ENCODE measurements at places on chromosomes 7 and 10.

- no peak for DNase-seq
These were observed 437.5 kb upstream of the MBL2 start for GRCh38 chr10:53209944-53210611.

DNA sequence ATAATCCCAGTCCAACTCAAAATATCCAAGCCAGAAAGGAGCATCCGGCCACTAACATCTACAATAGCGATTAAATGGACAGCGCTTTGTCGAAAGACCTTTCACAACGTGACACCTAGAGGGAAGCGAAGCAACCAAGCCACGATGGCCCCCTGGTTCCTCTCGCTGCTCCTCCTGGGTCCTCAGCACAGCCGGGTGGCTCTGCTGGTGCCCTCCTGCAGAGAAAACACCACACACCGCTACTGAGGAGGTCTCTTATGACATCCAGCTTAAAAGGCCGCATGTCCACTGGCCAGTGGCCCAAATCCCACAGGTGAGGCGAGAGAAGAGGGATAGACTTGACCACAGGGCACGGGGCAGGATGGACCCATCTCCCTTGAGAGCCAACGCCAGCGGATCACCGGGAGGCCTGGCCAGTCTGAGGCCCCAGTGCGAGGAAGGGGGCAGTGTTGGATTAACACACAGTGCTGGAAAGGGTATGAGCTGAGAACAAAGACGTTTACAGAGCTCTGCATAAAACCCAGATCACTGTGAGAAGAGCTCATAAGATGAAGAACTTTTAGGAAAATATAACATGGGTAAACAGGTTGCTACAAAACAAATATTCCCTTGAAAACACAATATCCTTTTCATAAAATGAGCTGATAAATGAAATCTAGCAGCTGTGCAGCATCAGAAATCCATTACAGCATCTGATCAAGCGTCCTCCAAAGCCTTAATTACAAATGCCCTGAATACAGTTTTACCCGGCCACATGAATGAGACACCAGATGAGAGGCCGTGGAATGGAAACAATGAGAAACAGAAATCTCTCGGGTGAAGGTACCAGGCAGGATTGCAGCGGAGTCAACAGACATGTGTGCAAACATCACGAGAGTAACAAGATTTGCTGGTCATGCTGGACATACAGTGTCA is 236.7 kb downstream of the DIP2C start:
- DNase-seq = no peak

DNA sequence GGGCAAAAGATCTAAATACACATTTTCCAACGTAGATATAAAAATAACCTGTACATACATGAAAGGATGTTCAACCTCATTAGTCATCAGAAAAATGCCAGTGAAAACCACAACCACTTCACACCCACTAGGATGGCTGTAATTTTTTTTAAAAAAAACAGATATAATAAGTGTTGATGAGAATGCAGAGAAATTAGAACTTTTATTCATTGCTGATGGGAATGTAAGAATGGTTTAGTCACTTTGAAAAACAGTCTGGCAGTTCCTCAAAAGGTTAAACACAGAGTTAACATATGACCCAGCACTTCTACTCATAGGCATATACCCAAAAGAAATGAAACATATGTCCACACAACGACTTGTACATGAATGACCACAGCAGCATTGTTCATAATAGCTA is 32.3 kb upstream of the PRKCQ start:
- no peak for DNase-seq

DNA sequence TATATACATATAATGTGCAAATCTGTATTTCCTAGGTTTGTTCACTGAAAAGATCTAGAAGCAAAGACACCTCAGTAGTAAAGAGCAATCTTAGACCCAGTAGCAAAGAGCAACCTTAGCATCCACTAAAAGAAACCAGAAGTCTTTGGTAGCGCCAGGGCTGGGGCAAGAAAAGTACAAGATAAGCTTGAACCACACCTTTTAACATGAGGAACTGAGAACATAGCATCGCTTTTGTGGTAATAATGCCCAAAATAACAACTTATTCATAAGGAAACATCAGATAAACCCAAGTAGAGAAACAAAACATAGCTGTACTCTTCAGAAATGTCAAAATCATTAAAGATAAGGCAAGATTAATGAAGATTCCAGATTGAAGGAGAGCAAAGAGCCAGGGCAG is 173.4 kb downstream of the IMMP2L start:
- no peak for DNase-seq

GRCh38 chr10:86363184-86363832 is 3.3 kb downstream of the GRID1 start:
- no peak for DNase-seq

DNA sequence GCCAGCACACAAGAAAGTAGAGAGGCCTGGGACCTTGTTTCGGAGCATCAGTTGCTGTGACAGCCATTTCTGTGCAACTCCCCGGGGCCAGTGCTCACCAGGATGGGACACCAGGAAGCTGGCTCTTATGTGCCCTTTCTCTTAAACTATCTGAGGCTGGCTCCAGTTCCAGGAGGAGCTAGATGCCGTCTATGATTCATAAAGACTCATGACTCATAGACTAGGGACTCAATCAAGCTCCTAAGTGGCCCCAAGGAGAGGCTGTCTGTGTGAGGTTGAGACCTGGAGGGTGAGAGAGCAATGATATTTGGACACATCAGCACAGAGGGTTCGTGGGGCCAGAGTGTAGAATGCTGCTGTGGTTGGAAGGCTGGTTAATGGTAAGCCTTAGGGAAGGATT is 580.1 kb downstream of the CCSER2 start:
- no peak for DNase-seq

- no peak for DNase-seq
These were observed 73.3 kb upstream of the COL13A1 start for GRCh38 chr10:69728335-69728870.

DNA sequence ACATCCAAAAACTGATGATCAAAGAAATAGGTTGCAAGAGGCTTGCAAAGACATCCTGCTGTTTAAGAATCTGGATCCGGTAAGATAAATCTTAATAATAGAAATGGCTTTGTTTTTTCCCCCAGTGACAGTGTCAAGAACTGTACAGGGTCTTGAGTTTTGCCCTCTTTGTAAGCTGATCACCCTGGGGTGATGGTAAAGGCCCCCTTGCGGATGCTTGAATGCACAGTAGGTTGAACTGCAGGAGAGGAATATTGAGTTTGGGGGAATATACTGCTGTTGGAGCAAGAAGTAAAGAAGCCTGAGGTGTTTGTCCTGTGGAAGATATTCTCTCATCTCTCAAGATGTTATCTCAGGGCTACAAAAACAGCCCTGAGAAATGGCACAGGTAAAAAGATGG is 40.6 kb upstream of the HBP1 start:
- no peak for DNase-seq

DNA sequence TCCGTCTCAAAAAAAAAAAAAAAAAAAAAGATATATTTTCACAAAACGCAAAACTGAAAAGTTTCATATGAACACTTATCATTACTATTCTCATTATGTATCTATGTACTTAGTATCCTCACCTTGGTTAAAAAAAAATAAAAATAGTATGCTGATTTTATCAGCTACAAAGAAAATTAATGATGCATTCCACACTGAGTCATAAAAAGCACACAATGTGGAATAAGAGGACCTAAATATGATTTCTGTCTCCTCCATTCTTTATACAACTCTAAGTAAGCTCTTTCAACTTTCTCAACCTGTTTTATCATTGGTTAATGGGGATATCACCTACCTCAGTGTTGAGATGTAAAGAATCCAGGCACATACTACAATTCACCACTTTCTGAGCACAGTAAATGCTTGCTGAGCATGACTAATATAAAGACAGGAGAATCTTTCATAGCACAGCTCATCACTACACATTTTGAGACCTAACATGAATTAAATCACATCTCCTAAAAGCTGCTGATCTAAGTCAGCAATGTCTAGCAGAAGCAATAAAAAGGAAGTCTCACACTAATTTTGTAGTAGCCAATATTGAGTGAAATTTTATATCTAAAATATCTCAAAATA is 2.7 kb downstream of the SNX13 start:
- DNase-seq = no peak

DNA sequence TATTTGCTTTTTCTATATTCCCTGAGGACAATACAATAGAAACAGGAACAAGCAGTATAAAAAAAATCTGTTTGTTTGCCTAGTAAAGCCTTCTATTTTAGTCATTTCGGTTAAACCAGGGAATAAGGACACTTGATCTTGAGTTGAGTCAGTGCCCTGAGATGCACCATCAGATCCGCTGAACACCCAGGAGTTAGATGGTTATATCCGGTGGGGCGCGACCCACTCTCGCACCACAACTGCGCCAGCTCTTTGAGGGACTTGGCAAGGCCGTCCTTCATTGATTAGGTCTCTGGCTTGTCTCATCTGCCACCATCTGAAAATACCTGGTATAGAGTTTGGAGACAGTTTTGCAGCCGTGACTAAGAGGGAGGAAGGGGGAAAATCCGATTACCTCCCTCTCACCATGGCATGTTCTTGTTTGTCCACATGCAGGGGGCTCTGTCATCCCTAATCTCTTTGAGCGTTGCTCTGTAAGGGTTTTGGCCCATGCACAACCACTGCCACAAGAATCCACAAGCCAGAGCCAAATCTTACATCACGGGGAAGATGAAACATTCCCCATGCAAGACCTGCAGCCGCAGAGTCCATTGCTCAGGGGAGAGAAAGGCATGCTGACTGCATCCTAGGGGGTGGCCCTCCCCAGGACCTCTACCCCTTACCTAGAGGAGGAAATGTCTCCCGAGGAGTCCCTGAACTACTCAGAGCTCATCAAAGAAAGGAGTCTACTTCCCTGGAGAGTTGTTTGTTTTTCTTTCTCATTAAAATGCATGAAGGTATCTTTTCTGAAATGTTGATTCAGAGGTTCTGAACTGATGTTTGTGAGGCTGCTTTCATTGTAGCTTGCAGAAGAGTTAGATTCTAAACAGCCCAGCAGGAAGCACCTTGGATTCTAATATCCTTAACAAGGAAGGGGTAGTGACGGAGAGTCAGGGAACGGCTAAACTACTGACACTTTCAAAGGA is 101.6 kb upstream of the FAM171A1 start:
- no peak for DNase-seq

- peak; percentile 81 for DNase-seq
These were observed 46.6 kb downstream of the PWWP2B start for GRCh38 chr10:132443605-132443982.

- DNase-seq = no peak
These were observed 15.9 kb downstream of the RP9 start for GRCh38 chr7:33093266-33093665.

GRCh38 chr10:97434055-97434454 is 8.1 kb downstream of the PGAM1 start:
- DNase-seq = no peak

DNA sequence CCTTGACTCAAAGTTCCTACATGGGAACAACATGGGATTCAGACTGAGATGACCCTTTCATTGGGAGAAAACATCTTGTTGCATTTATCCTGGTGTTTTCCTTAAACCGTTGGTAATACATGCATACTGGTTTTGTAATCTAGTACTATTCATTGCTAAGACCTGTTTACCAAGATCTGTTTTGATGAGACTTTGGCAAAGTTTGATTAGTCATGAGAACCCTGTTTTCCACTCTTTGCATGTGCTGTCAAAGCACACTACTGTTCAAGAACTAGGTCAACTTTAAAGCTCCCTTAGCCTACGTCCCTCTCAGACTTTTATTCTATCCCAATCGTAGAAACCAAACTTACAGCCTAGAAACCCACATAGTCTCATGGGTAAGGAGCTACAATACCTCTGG is 650.9 kb downstream of the GATA3 start:
- DNase-seq = no peak

- no peak for DNase-seq
These were observed 350.3 kb upstream of the POT1 start for GRCh38 chr7:125279961-125280360.

GRCh38 chr10:100978121-100978900 is 9.0 kb downstream of the MRPL43 start:
- DNase-seq = no peak

- no peak for DNase-seq
These were observed 6.8 kb downstream of the RSBN1L start for GRCh38 chr7:77702968-77703472.

DNA sequence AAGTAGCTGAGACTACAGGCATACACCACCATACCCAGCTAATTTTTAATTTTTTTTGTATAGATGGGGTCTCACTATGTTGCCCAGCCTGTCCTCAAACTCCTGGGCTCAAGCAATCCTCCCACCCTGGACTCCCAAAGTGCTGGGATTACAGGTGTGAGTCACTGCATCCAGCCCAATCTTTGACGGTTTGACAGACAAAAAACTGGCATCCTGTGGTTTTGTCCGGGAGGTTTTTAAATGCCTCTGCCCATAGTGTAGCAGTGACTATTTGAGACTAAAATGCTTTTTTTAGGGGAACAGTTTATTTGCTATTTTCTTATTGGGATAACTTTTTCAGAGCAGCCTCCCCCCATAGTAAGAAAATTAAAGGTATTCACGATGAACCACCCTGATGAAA is 523.7 kb upstream of the GALNT17 start:
- no peak for DNase-seq

- no peak for DNase-seq
These were observed 154.6 kb upstream of the NPVF start for GRCh38 chr7:25382869-25383268.

GRCh38 chr7:40828686-40829600 is 694.1 kb downstream of the SUGCT start:
- no peak for DNase-seq

DNA sequence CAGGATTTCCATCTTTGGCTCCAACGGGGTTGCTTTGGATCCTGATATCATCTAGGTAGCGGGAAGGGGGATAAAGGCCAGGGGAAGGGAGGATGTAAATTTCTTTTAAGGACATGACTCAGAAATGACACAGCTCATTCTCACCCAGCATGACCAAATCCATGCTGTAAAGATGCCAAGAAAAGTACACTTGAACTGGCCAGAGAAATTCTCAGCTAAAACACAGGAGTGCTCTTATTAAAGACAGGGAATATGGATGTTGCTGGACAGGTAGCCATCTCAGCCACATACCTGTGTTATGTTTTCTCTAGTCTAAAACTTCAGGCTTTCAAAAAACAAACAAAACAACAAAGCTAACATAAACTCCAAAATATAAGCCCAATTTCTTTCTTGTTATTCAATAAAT is 68.3 kb downstream of the NAMPT start:
- no peak for DNase-seq

- DNase-seq = no peak
These were observed 12.3 kb downstream of the CAMK2G start for GRCh38 chr10:73862011-73862410.

GRCh38 chr7:110397927-110398660 is 692.8 kb upstream of the LRRN3 start:
- no peak for DNase-seq

DNA sequence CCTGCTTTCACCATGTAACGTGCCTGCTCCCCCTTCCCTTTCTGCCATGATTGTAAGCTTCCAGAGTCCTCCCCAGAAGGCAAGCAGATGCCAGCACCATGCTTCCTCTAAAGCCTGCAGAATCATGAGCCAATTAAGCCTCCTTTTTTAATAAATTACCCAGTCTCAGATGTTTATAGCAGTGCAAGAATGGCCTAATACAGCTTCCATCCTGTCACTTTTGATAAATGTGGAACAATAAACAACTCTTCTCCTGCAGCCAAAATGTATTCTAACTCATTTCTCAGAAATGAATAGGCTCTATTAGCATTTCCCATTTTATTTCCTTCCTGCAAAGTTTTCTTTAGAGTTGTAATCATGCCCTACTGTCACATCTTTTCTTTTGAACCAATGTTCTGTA is 43.4 kb downstream of the C7orf25 start:
- DNase-seq = no peak

- DNase-seq = no peak
These were observed 10.1 kb downstream of the CACNA2D1 start for GRCh38 chr7:82433507-82433906.

- DNase-seq = no peak
These were observed 26.5 kb downstream of the GPR85 start for GRCh38 chr7:113060100-113060499.
